Activated T-helper 1 cell treated with anti-CD3 and anti-CD28 coated beads, Interleukin-12 subunit alpha, Interleukin-12 subunit beta, Interleukin-2, Interleukin-4 antibody, amounts not matched to agents 30 ng/mL and 10 ng/mL and 1 ng/mL, durations not matched to agents 14 hours and 24 hours and 36 hours (primary cell): ENCODE measurements at places on chromosomes 1 and 21.

GRCh38 chr1:10515976-10516750 is 41.4 kb downstream of the PEX14 start:
- DNase-seq = no peak

GRCh38 chr1:169326956-169327268 is 40.7 kb downstream of the NME7 start:
- DNase-seq = no peak

GRCh38 chr1:28428012-28428411 is 58.5 kb downstream of the PHACTR4 start:
- no peak for DNase-seq

DNA sequence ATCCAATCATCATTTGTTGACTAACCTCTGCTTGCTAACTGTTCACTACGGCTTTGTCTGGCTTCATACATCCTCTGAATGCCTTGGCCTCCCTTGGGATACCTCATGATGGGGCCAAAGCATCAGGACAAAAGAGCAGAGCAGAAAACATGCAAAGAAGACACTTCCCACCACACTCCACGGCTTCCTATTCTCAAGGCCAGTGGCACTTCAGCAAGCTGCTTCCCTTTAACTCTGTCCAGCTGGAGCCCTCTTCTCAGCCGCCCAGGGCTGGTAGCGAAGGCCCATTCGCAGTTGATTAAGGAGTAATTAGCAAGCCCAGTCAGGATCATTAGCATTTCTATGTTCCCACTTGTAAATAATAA is 224.3 kb upstream of the FGGY start:
- no peak for DNase-seq
